ENCODE measurements at places on chromosomes 5 and 9.

DNA sequence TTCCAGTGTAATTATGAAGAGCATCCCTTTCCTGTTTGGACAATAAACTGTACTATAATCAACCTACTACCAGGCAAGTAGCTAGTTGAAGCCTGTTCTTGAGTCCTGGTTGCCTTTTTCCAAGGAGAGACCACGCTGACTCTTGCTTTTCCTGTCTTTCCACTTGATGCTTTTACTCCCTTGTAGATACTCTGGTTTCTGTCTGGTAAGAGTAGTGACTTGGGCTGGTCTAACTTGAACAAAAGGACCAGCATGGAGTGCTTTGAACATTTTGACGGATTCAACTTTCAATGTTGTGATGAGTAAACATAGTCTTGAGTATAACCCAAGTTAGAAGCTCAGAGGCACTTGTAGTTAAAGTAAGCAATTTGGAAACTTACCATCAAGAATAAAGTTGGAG lies 464.3 kb downstream of the GADD45G start:
- no peak for DNase-seq

DNA sequence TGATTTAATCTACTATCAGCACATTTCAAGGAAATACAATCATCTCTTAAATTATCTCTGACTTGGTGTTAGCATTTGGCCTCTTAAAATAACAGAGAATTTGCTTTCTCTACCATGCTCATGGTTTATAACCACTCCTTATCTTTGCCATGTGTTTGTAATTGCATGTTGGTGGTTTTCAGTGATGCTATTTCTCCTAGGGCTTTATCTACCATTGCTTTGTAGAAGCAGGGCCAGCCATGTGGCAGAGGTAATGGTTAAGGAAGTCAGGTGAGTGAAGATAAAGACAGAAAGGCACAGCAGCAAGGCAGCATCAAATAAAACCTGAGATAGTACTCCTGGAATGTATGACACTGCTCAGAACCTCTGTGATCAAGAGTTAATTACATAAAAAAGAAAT lies 206.2 kb downstream of the FER start:
- no peak for DNase-seq

DNA sequence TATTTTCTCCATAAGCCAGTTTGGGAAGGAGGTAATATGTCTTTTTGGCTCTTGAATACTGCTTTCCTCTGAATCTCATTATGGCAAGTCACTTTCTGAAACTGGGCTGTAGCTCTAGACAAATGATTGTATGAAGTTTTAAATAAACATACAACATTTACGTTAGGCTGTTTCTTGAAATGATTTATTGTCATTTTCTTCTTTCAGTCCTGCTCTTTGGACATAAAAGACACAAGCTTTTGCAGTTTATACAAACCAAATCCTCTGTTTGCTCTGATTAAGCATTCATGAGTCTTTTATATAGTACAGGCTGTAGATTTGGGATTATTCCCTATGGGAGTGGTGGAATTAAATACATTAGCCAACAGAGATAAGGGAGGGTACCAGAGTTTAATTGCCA lies 139.7 kb downstream of the CEP120 start:
- DNase-seq: no peak

DNA sequence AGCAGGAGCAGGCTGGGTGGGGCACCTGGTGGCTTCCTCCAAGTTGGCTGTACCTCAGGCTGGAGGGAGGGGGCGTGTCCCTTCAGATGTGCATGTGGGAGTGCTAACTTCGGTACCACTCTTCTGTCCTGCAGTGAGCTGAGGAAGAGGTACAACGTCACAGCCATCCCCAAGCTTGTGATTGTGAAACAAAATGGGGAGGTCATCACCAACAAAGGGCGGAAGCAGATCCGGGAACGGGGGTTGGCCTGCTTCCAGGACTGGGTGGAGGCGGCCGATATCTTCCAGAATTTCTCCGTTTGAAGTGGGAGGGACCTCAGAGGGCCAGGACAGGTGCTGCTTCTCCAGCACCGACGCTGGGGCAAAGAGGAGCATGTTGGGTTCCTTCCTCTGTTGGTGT lies 9.3 kb downstream of the NXNL2 start:
- DNase-seq: no peak

DNA sequence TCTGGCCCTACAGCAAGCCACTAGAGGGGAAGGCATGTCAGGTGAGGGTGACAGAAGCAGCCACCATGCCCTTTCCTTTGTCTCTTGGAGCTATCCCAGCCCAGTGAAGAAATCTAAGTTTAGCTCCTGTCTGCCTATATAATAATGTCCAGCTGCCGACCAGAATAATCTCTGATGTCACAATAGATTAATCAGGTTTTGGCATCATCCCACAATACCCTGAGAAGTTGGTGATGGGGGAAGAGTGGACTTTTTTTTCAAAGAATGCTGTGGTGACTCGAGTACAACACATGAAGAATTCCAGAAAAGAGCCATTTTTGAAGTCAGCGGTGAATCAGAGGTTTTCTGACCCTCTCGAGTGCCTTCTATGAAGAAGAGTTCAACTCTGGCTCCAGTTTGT lies 1.7 kb upstream of the TSLP start:
- no peak for DNase-seq

Data from NCI-H1417 treated with DMSO at 0.1 percent for 48 hours (cell line).